Progenitor cell of endocrine pancreas (in vitro differentiated cells): ENCODE measurements at places on chromosomes 12 and 14. TPM values are rescaled to one million over a fixed set of nuclear protein-coding genes. Genes with fewer than 3 reads are reported as not detected.

Gene LMNTD1
- not detected in 2 replicates for total RNA-seq

Gene LRRK2
- total RNA-seq = 0.49 and 0.72 TPM in 2 replicates

Gene KIAA0586
- 17.7 and 19.8 TPM in 2 replicates for total RNA-seq

Gene GPRC5D
- total RNA-seq = not detected in 2 replicates

Gene PPFIA2
- 0.87 and 1.1 TPM in 2 replicates for total RNA-seq

Gene PMCH
- not detected in 2 replicates for total RNA-seq

Gene SPIC
- total RNA-seq = not detected in 2 replicates

Gene POLE
- total RNA-seq = 121 and 129 TPM in 2 replicates

Gene MYF5
- total RNA-seq = not detected in 2 replicates

Gene NOVA1
- 21.6 and 23.7 TPM in 2 replicates for total RNA-seq

Gene PLEK2
- 0.67 and 0.89 TPM in 2 replicates for total RNA-seq

Gene TTC5
- 29.4 and 30.0 TPM in 2 replicates for total RNA-seq

Gene SUPT16H
- 106 and 108 TPM in 2 replicates for total RNA-seq

Gene EIF2B2
- total RNA-seq = 36.1 and 36.7 TPM in 2 replicates

Gene EPYC
- total RNA-seq = not detected in 2 replicates

Gene SLC4A8
- total RNA-seq = 10.6 and 11.8 TPM in 2 replicates
